ENCODE measurements at places on chromosomes 3 and 15.

DNA sequence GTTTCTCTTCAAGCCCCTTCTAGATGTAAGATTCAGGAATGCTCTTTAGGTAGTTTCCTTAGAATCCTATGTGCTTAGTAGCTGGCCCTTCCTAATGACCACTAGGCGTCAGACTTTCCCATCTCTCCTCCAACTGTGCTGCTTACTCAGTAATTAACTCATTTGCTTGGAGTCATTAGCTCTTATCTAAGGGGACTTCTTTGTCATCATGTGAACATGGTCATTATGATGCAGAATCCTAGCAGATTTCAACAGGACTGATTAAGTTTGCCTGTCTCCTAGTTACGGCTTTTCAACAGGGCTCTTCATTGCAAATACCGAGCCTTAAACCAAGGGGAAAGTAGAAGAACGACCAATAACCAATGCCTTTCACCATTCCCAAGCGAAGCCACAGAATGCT lies 46.4 kb downstream of the GJD2 start:
- no peak for DNase-seq

GRCh38 chr3:62252438-62253157 lies 120.8 kb downstream of the FEZF2 start:
- DNase-seq: no peak

- no peak for DNase-seq
These were observed 101.5 kb downstream of the MYRIP start for GRCh38 chr3:39910826-39911464.

- DNase-seq: no peak
These were observed 628.2 kb downstream of the NTRK3 start for GRCh38 chr15:87628311-87628710.

DNA sequence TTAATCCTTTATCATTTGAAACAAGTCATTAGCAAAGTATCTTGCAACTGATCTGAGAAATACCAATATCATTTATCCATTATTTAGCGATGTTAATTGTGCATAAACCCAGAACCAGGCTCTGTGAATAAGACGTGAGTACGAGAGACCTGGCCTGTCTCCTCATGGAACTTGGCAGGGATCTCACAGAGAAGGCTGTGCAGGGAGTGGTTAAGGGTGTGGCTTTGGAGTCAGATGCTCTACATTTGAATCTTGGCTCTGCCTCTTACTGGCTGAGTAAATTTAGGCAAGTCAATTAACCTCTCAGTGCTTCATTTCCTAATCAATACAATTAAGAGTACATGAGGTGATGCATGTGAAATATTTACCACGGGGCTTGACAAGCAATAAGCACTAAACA lies 39.9 kb upstream of the TBL1XR1 start:
- no peak for DNase-seq

GRCh38 chr15:61031532-61031931 lies 197.6 kb downstream of the RORA start:
- no peak for DNase-seq

- DNase-seq: no peak
These were observed 30.9 kb downstream of the CDC25A start for GRCh38 chr3:48157202-48157840.

DNA sequence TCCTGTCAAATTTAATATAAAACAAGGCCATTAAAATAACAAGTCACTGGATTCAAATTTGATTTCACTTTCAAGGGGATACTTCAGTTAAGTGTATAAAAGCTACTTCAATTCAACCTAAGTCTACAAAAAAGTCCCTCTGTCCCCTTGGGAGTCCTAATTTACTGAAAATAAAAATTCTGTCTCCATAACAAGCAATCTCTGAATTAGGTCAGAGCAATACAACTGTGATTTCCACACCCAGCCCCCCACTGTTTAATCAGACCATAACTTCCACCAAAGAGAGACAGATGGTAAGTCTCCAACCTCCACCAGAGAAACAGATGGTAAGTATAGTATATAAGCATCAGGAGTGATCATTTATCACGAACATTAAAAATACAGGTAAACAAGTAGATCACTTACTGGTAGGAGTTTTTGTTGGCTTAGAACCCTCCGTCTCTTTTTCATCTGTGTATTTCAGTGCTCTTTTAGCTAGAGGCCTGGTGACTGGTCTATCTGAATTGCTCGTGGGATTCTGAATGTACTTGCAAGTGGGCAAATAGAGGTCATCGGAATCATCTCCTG lies 12.1 kb downstream of the SGO1 start:
- no peak for DNase-seq

Measured in activated naive CD4-positive, alpha-beta T cell (primary cell).